Stimulated activated CD8-positive, alpha-beta memory T cell treated with anti-CD3 and anti-CD28 coated beads, Interleukin-4, amount 100 ng/mL, for 1 hour (primary cell): ENCODE measurements at places on chromosomes 7 and 10.

- no peak for DNase-seq
These were observed 2.0 kb downstream of the CPA2 start for GRCh38 chr7:130268463-130269317.

- no peak for DNase-seq
These were observed 29.6 kb upstream of the ABCB4 start for GRCh38 chr7:87505122-87505521.

DNA sequence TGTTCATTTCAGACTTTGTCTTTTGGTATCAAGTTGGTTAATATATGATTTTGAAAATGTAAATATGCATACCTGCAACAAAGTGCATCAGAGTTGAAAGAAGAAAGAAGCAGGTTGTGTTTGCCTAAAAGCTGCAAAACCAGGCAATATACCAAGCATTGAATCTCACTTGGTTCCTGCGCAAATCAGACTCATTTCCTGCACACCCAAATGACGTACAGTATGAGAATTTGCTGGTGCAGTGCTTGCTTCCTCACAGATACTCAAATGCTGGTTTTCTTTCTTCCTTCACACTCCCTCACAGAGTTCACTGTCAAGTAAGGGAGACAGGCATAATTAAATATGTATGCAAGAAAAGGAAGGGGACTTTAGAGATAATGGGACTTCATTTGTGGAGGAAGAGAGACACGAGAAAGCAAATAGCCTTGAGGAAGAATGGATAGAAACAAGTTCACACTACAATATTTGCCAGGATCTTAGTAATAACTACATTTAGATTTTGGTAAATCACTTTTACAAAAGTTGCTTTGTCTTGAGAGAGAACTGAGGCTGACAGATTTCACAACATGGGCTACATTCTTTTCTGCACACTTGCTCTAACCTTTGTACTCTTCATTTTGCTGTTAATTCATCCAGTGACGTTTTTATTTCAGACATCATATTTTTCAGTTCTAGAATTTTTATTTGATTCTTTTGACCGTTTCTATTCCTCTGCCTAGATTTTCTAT, 56.9 kb upstream of the AOAH start:
- DNase-seq = no peak

- DNase-seq = no peak
These were observed 40.2 kb downstream of the ASB13 start for GRCh38 chr10:5625992-5626777.

- no peak for DNase-seq
These were observed 213.6 kb downstream of the RPS24 start for GRCh38 chr10:78247266-78247665.

DNA sequence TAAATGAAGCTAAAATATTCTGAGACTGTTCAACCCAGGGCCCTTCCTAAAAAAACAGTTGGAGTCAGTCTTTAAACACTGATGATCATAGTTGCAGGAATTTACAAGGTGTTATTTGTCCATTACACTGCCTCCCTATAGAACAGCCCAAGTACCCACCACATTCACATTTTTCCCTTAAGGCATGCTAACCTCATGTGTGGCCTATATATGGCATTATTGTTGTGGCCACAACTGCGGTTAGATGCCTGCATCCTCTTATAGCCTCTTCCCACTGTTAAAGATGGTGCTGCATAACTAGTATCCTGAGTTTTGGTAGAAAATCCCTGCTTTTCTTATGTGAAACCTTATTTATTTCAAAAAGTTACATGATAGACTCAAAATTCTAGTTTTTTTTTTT, 287.9 kb upstream of the SEMA3A start:
- no peak for DNase-seq

DNA sequence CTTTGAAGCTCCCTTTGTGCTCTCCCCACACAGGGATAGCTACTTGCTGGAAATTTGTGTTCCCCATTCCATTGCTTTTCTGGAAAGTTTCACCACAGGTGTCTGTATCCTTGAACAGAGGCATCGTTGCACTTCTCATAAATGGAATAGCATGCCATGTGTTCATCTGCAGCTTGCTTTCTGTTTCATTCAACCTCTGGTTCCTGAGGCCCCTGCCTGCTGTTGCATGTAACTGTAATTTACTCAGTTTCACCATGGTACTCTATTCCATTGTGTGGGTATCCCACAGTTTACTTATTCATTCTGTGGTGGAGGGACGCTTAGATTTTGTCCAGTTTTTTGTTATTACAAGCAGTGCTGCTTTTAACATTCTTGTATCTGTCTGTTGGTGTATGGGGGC, 32.0 kb downstream of the EEPD1 start:
- DNase-seq = no peak

GRCh38 chr7:107234436-107234835, 65.6 kb downstream of the HBP1 start:
- no peak for DNase-seq

DNA sequence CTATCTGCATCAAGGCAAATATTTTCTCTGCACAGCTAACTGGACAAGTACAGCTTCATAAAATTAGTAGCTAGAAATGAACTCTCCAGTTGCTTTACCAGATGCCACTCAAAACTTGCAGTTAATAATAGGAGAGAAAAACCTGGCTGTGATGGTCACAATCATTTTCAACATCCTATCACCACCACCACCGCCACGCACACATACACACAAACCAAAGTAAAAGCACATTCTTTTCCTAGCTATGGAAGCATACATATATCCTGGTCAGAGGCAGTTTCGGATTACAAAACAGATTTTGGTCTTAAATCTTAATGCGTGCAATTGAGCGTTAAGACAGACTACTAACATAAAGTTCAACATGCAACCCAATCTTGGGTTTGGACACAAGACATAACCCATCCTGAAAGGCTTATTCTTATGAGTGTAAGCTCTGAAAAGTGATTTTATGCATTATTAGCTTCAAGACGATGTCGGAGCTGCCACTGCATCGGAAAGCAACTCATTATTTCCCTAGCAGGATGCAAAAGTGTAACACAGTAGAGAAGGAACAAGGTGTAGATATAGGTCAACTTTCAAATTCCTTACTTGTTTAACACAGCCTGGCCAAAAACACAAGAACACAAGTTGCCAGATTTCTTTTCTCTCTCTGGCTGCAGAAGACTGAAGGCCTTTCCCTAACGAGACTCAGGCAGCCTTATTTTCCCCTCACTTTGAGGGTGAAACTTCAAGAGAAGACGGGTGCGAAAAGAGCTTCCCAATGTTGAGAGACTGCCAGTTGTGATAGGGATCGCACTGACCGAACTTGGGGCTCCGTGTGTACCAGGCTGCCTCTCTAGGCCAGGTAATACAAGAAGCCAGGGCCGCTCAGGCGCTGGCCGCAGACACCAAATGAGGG, 1.2 kb downstream of the CACUL1 start:
- DNase-seq = no peak
